ENCODE measurements at places on chromosomes 11 and 22.

- peak; percentile 49 for DNase-seq
Measured at GRCh38 chr11:118924591-118925585, 838 bp downstream of the BCL9L start.

DNA sequence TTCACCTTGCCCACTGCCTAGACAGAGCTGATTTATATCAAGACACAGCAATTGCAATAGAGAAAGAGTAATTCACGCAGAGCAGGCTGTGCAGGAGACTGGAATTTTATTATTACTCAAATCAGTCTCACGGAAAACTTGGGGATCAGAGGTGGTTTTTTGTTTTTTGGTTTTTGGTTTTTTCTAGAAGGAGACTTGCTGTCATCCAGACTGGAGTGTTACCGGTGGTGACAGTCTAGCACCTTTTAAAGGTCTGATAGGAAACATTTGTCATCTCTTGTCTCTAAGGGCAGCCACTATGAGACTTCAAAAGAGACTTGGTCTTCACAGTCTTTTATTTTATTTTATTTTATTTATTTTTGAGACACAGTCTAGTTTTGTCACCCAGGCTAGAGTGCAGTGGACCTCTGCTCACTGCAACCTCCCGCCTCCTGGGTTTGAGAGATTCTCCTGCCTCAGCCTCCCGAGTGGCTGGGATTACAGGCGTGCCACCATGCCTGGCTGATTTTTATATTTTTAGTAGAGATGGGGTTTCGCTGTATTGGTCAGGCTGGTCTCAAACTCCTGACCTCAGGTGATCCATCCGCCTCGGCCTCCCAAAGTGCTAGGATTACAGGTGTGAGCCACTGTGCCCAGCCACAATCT is 19.1 kb downstream of the APOBEC3H start:
- DNase-seq = no peak

DNA sequence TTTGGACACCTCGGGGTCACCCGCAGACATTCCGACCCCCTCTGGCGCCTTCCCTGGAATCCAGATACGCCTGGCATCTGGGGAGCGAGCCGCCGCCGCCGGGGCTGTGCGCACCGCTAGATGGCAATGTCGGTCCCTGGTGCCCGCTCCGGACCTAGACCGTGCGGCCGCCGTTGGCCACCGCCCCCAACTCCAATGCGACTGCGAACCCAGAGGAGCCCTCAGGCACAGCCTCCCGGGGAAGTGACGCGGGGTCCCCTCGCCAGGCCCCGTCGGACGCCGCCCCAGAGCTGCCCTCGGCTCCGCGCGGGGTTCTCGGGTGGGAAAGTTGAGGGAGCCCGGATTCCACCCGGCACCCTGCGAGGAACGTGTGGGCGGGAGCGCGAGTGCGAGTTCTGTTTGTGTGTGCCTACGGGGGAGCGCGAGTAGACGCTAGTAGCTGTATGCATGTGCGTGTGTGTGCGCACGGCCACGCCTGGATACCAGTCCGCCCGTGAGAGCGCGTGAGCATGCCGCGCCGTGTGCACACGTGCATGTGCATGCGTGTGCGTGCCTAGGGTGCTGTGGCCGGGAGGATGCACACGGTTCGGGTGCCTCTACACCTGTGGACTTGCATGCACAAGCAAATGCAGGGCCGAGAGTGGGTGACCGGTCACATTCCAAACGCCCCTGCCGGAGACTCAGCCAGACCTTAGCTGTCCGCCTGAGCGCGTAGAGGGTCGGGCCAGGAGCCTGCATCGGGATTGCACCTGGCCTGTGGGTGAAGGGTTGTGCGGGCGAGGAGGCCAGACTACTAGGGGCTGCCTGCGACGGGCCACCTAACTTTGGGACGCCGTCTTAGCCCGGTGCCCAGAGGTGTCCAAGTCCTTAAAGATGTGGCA is 1.9 kb downstream of the CHRM4 start:
- peak; percentile 69 for DNase-seq

GRCh38 chr11:353179-353873 is 16.0 kb upstream of the B4GALNT4 start:
- DNase-seq = peak; percentile 73

GRCh38 chr22:40412441-40412840 is 42.0 kb downstream of the SGSM3 start:
- DNase-seq = no peak

- peak; percentile 11 for DNase-seq
Measured at GRCh38 chr11:8356721-8357504, 93.2 kb upstream of the LMO1 start.

- peak; percentile 97 for DNase-seq
Measured at GRCh38 chr11:19919050-19919561, 206.5 kb downstream of the NAV2 start.

- peak; percentile 88 for DNase-seq
Measured at GRCh38 chr11:114036147-114036811, 23.2 kb upstream of the ZBTB16 start.

DNA sequence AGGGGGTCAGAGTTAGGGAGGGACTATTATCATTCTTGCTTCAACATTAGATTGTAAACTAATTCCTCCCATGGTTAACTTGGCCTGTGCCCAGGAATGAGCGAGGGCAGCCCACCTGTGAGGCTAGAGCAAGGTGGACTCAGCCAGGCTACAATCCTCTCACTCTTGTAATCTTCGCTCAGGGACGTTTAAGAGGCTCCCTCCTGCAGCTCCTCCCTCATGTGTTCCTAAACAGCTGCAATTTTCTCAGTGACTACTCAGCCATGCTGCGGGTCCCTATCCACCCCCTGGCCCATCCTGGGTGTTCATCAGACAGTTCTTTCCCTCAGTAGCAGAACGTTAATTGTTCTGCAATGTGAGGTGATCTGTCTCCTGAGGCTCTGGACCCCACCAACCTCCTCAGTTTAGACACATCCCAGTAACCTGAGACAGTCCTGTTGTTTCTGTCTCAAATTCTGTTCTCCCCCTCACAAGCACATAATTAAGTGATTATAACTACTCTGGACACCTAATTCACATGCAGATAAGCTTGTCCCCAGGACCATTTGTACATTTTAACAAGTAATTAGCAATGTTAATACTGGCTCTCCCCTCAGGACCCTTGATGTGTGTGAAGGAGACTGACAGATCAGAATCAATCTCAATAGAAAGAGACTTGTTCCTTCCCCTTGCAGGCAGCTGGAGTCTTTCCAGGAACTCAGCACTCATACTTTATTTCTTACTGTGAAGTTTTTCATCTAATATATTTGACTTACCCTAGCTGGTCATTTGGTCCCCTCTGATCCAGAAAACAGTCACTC is 337.2 kb upstream of the B3GAT1 start:
- DNase-seq = no peak

GRCh38 chr11:96338910-96339705 is 3.9 kb downstream of the MAML2 start:
- peak; percentile 92 for DNase-seq

GRCh38 chr22:39900306-39901227 is at the start of gene GRAP2:
TSS of gene GRAP2 (plus strand) at chr22:39901084. CDS start at chr22:39947107, 46,023 bp downstream.
- no peak for DNase-seq

DNA sequence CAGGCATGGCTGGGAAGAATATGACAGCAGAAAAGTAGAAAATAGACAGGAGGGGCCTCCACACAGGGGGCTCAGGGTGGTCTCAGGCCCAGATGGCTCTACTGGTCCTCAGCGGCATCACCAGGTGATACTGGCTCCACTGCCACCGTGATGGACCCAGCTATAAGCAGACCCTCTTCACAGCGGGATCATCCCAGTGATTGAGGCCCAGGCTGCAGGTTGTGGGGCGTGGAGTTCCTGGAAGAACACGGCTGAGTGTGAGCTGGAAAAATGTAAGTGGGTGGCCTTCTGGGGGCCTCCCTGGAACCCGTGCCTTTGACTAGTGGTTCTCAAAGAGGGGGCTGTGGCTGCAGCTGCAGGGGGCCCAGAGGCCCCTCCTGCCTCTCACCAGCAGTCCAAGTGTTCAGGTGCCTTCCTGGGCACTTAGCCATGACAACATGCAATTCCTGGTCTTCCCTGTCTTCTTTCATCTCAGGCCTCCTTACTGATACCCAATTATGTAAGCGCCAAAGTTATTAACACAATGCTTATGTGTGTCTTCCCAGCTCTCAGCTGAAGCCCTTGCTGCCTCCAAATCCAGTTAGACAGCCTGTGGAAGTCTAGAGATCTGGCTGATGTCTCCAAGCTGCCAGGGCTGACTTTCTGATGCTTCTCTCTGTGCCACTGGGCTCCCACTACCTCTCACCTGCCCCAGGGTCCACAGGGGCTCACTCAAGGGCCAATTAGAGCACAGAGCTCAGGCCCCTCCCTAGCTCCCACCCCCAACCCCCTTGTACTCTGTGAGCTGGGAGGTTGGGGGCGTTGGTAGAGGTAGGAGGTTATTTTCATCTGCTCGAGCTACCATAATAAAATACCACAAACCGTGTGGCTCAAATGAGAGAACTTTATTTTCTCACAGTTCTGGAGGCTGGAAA is 110.1 kb upstream of the LMO1 start:
- no peak for DNase-seq

- DNase-seq = no peak
Measured at GRCh38 chr11:30131535-30131934, 99.3 kb upstream of the FSHB start.

- peak; percentile 57 for DNase-seq
Measured at GRCh38 chr11:60959431-60959830, 7.5 kb upstream of the SLC15A3 start.

DNA sequence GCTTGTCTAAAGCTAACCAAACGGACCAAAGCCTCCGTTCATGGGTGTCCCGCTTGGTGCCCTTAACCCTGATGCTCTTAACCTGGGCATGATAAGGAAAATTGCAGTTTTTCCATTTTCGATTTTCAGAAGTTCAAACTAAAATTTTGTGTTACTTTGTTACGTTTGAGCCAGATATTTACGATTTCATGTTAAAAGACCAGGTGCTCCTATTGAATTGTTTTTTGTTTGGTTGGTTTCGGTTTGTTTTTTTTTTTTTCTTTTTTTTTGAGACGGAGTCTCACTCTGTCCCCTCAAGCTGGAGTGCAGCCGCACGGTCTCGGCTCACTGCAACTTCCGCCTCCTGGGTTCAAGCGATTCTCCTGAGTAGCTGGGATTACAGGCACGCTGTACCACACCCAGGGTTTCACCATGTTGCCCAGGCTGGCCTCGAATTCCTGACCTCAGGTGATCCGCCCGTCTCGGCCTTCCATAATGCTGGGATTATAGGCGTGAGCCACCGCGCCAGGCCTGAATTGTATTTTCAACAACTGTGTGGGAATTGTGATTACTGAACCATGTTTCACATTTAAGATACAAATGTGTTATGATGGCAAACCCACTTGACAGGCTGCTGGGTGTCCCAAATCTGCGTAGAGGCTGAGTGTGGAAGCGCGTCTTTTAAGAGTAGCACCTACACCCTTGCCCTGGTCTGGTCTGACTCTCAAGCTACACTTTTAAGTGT is 864 bp upstream of the USP28 start:
- DNase-seq = no peak

DNA sequence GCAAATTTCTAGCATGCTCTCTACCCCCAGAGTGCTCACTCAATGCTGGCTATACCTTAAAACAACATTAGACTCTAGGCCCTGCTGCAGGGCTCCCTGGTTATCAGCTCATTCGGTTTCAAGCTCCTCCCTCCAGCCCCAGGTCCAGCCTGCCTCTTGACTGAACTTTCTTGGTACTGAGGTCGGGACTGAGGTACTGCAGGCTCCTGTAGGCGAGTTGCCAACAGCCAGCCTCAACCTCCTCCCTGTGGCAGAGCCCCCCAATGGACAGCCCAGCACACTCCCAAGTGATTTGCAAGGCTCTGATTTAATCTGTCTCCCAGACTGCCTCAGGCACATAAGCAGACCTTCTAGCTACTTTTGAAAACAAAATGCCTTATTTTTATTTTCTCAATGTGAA is 73.6 kb upstream of the EIF3M start:
- no peak for DNase-seq

GRCh38 chr22:43948836-43949406 is 6.3 kb upstream of the SAMM50 start:
- DNase-seq = no peak

GRCh38 chr11:9615031-9615451 is 41.6 kb downstream of the WEE1 start:
- DNase-seq = peak; percentile 52

DNA sequence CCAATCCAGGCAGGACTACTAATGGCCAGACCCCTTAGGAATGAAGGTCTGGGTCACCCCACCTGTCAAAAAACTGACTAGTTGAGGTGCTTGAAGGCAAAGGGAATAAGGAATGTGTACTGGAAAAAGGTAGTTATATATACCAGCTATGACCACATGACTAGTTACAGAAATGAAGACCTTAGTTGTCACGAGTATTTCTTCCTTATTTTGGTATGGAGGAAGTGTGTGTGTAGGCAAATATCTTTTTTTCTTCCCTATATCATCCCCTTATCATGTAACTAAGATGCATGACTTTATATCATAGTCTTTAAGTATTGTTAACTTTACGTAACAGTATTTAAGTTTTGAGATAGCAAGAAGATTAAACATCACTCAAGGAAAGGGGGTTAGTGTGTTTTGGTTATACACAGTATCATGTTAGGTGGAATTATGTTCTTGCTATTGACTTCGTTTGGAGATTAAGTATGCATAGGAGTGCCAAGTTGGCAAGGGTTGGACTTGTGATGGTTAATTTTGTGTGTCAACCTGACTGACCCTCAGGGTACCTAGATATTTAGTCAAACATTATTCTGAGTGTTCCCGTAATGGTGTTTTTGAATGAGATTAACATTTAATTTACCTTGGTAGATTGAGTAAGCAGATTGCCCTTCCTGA is 38.2 kb upstream of the NARS2 start:
- no peak for DNase-seq

GRCh38 chr22:38655519-38656255 is 505 bp downstream of the FAM227A start:
- peak; percentile 22 for DNase-seq

- no peak for DNase-seq
Measured at GRCh38 chr11:79087961-79088318, 352.9 kb downstream of the TENM4 start.

- no peak for DNase-seq
Measured at GRCh38 chr22:28963362-28963761, 80.0 kb downstream of the ZNRF3 start.

GRCh38 chr11:40842750-40843339 is 616.6 kb downstream of the LRRC4C start:
- DNase-seq = no peak

DNA sequence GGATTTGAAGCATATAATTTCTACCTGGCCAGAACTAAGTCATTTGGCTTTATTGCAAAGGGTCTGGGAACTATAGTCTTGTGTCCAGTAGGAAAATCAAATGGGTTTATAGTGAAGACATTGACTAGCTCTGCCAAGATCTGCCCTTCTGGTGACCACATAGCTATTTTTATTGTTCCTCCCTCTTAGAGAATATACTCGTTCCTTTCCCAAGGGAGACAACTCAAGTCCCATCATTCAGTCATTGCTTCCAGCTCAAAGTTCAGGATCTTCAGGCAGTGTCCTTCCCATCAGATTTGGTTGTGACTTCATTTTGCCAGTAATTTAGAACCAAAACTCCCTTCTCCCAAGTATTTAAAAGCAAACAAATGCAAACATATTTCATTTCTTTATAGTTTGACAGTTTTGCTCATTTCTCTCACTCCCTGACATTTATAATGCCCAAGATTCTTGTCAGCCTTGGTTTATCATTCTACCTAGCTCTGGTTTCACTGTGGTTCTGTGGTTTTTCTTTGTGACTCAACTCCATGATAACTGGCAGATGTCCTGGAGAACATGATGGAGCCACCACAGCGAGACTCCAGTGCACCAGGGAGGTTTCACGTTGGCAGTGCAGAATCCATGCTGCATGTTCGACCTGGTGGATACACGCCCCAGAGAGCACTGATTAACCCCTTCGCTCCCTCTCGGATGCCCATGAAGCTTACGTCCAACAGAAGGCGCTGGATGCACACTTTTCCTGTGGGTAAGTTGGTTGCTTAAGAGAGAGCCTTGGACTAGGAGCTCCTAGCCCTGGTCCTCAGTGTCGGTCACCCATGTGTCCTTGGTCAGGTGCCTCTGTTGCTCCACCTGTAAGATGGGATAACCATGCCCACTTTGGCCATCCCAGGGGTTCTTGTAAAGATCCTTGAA is 64.9 kb downstream of the DEPDC5 start:
- DNase-seq = peak; percentile 5

Measured in cardiac fibroblast (primary cell).